IMR-90 (cell line): ENCODE measurements at places on chromosomes 4 and X. TPM values are rescaled to one million over a fixed set of nuclear protein-coding genes. Genes with fewer than 3 reads are reported as not detected.
A peak's percentile ranks its signal among the peaks of the same experiment; 100 is the strongest.

Gene KLHL4
- 1.4 and 1.7 TPM in 2 replicates for total RNA-seq

- peaks cover 2% of the 10 kb centered on the region for H3K27me3 ChIP-seq
- H3K36me3 ChIP-seq: no peaks in the 10 kb centered on the region
- no peaks in the 10 kb centered on the region for H3K4me1 ChIP-seq
- H3K4me3 ChIP-seq: no peak overlapping the region
These were observed 13.6 kb downstream of the MTNR1A start for GRCh38 chr4:186541801-186542200.

DNA sequence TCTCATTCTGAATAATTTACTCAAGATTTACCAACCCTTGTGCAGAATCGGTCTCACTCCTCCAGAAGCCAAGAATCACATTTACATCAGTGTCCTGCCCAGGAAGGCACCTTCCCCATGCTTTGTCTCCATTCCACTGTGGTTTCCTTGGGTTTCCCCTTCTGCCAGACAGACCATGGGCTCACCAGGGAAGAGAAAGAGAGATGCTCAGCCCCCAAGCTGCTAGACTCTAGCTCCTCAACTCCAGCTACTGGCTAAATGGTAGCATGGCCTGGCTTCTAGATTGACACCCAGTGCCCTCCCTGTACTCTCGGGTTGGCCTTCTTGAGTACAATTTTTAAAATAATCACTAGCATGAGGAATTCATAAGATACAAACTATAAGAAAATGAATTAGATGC lies 12.9 kb downstream of the TLR10 start:
- H3K4me3 ChIP-seq: no peak overlapping the region
- no peak for DNase-seq
- no peak overlapping the region for H3K27ac ChIP-seq
- H3K36me3 ChIP-seq: no peaks in the 10 kb centered on the region
- H3K4me1 ChIP-seq: no peaks in the 10 kb centered on the region
- peaks cover 10% of the 10 kb centered on the region for H3K27me3 ChIP-seq

DNA sequence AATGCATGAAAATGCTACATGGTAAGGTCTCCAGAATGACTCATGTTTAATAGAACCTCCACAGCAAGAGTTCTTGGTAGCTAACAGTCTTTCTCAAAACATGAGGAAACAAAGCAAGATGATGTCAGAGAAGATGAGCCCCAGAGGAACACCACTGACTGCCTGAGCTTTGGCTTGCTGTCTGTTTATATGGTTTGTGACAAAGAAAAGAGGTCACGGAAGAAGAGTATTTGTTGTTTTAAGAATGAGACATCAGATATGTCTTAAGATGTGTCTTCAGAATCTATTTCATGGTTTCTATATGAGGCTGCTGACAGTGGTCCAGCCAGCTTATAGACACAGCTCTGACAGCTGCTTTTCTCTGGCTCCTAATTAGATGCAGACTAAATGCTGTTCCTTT lies 18.8 kb upstream of the AREG start:
- no peak overlapping the region for H3K27ac ChIP-seq
- peak; percentile 91 for DNase-seq
- H3K27me3 ChIP-seq: no peaks in the 10 kb centered on the region
- no peaks in the 10 kb centered on the region for H3K36me3 ChIP-seq
- H3K4me1 ChIP-seq: peaks cover 2% of the 10 kb centered on the region; the same call in 1 of the 2 replicates
